ENCODE measurements at places on chromosomes 16 and 17.

DNA sequence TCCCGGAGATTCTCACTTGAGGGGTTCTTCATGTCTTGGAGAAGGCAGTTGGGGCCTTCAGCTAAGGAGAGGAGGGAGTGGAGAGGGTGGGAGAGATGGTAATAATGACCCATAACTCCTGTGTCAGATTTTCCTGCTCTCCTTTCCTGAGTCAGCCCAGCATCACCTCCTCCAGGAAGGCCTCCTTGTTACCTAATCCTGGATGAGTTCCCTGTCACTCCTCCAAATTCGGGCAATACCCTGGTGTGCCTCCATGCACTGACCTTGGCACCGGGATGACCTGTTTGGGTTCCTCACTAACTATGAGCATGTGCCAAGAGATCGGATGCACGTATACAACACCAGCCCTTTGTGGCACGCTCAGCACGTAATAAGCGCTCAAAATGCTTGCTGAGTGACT, 38.8 kb downstream of the SDK2 start:
- no peak for DNase-seq

DNA sequence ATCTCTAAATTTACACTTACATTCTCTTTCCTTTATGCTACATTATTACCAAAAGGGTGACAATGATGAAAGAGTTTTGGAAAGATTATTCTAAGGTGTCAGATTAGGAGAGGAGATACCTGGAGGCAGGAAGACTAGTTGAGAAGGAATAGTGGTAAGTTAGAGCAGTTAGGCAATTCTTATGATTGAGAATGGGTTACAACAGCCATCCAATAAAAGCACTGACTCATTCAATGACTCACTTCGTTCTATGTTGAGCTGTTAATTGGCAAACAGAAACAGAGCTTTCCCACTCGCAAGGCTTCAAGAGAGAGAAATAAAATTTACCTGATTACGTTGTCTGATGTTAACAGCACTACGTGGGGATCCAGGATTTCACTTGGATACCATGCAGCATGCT, 5.8 kb downstream of the NUP88 start:
- peak; percentile 91 for DNase-seq

- no peak for DNase-seq
These were observed 24.9 kb downstream of the FBXO31 start for GRCh38 chr16:87358696-87359095.

DNA sequence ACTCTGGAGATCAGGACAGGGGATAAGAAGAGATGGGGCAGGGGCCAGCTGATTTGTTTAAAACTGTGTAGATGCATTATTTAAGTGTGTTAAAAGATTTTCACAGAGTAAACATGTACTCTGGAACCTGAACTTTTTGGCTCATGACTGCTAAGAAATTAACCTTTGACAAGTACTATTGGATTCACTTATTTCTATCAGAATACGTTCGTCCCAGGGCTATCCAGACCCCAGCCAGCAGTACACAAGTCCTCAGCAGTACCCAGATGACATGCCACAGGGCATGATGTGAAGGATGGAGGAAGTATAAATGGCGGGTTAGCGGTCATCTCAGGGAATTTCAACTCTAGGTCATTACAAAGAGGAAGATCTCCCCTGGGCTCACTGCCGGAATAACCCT, 253.7 kb downstream of the STX8 start:
- DNase-seq = no peak

- DNase-seq = no peak
These were observed 65.6 kb downstream of the TOM1L2 start for GRCh38 chr17:17906418-17907215.

DNA sequence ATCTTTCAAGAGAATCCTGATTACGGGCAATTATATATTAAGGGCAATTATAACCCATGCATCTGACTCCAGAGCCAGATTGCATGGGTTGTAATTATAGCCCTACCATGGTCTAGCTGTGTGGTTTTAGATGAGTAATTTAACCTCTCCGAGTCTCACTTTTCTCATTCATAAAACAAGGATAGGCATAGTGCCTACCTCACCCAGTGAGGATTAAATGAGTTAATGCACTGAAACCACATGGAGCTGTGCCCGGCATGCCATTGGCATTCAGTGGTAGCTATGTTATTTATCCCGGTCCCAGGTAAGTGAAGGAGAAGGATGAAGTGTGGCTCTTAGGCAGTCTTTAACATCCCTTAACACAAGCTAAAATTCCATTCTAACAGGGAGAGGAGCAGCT, 6.3 kb downstream of the SNX20 start:
- DNase-seq = no peak

DNA sequence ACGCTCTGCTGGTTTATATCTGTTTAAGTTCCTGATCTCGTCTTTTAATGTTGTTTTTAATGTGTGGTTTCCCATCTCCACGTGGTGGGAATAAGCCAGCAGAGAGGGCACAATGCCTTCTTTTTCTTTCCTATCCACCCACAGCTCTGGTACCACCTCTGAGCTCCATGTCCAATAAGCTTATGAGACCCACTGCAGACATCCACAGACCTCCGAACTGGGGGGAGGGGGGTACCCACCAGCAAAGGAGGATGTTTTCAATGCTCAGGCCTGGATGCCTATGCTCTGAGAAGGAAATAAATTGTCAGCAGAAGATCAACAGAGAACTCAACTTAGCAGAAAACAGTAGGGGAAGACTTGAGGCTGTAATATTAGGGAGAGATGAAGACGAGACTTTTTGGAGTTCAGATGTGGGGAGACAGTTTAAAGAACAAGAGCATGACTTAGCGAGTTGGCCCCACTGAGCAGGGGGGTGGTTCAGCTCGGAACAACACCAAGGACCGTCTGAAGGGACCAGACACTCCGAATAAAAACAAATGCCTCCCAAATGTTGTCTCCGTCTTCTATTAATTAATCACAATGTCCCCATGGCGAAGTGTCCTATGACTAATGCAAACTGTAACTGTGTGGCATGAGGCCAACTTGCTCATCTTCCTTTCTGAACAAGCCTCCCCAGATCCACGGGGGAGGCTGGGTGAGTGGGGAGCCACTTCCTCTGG, 62.7 kb downstream of the GAS7 start:
- no peak for DNase-seq

DNA sequence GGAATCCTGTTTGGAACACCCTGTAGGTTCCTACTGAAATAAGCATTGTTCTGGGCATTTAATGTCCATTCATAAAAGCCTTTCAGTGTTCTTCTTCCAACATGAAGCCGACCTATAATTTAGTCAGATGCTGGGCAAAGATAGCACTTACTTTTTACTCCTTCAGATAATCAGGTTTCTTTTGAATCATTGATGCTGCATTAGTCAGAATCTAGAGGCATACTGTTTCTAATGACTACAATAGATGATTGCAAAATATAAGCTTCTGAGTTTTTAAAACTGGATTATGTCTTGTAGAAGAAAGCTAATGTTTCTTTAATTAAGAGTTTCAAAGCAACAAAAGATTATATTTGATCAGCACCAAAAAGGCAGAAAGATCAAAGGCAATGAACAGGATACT, 16.0 kb downstream of the MMD start:
- no peak for DNase-seq

DNA sequence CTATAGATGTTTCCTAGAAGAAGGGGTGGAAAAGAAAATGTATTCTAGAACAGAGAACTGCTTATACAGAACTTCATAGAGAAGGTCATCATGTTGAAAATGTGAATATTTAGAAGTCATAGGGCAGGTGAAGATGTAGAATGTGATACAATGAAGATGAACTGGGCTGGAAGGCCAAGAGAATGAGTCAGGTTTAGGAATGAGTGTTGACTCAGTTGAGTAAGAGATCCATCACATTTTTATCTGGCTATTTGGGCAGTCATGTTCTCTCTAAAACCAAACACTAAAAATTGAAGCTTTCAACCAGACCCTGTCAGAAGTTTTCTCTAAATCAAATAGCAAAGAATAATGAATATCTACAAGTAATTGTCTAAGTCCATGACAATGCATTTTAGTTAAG, 660.5 kb downstream of the KCNJ2 start:
- peak; percentile 15 for DNase-seq

GRCh38 chr16:10181196-10182162, 749 bp downstream of the GRIN2A start:
- DNase-seq = no peak

DNA sequence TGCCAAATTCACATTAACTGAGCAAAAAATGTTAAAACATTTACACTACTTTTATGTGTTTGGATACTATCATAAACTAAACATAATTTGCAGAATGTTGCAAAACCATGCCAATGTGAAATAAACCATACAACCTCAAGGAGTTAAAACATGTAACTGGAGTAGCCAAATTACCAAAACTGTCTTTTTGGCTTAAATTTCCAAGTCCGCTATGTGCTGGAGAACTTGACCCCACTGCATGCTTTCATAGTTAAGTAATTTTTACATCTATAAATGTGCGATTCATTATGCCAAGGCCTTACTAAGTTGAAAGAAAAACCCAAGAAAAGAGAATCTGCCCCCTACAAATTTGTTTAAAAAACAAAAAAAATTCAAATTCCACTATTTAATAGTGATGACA, 28.2 kb downstream of the BRD7 start:
- no peak for DNase-seq

DNA sequence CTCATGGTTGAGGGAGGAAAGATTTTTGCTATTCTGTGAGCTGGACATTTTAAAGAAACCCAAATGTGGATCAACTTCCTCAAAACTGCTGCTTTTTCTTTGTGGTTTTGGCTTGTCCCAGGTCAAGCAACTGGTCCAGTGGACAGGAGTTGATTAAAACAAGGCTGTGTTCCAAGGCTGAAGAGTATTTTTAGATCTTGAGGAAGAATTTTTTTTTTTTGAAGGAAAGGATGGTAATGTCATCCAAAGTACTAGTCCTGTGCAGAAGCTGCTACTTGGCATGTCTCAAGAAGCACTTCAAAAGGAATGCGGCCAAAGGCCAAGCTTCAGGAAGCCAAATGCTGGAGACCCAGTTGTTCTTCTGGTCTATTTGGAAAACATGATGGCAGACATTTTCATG, 8.0 kb upstream of the MYH2 start:
- no peak for DNase-seq

DNA sequence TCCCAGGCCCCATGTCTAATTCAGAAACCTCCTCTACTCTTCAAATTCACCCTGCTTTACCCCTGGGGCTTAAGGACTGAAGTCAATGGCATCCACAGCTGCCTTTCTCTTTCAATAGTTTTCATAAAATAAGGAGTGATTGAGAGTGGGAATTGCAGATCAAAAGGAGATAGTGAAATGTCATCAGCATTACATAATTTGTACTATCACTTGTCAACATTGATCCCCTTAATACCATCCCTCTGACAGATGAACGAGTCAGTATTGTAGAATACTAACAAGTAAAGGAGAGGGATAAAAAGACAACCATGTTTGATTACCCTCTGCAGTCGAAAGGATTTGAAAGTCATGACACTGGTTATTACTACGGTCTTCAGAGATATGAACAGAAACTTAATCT, 212.4 kb downstream of the TMEM114 start:
- DNase-seq = no peak

GRCh38 chr17:70447588-70447987, 278.3 kb downstream of the KCNJ2 start:
- DNase-seq = no peak

DNA sequence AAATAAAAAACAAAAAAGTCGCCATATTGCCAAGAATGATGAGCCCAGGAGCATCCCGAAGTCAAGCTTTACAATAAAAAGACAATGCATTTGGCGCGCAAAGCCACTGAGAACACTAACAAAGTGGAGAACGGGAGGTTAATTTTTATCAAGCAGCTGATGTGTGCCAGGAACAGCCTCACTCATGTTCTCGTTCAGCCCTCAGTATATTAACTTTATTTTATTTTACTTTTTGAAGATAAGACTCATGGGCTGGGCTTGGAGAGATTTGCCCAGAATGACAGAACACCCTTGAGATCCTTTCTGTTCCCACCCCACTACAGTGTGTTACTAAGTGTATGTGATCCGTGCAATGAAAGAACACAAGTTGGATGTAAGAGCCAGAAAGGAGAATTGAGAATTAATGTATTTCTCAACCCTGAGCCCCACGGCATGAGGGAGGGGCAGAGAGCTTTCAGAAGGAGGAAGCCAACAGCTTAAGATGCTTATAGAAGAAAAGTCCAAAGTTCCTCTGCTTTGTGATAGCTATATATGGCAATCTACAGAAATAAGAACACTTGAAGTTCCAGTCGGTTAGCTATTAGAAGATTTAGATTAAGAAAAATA, 48.4 kb downstream of the COTL1 start:
- DNase-seq = no peak

GRCh38 chr16:23318639-23319038, 16.5 kb downstream of the SCNN1B start:
- DNase-seq = no peak

DNA sequence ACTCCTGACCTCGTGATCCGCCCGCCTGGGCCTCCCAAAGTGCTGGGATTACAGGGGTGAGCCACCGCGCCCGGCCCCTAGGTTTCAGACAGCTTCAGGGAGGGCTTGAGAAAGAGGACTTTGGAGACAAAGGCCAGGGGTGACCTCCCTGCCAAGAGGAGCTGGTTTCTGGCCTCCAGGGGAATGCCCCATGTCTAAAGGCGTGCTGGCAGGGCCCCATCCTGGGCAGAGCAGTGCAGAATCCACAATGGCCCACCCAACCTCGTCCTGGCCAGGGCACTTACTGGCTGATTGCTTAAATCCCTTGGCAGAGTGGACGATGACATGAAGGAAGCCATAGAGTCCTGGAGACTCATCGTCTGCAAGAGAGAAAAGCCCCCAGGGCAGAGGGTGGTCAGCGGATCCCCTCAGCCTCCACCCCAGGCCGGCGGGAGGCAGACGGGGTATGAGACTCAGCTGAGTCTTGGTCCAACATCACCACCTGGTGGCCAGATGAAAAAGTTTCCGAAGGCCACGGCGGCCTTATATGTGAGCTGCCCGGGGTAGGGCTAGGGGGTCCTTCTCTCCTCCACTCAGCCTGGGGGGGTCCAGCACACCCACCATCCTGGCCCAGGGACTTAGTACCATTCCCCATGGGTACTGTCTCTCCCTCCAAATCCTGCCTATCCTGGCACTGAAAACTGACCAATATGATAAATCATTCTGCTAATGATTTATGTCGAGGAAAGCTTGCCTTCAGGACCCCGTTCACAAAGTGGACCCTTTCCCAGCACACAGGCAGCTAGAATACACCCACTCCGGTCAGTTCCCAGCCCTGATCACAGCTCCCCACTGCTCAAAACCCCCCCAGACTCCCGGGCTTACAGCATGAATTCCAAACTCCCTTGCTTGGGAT, 59.1 kb downstream of the TIMM22 start:
- DNase-seq = no peak

DNA sequence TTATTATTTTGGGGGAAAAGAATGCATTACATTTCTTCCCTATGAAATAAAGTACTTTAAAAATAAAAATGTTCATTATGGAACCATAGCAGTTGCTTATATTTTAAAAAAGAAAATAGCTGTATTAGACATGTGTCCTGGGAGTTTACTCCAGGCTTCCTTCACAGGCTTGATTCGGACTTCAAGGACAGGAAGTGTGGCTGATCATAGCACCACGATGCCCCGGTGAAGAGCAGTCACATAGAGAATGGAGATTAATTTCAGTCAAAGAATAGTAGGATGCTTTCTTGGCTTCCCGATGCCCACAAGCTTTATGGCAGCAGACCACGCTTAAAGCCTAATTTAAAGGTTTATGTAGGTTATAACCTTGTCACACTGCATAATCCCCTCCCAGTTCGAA, 125.1 kb downstream of the NPIPB5 start:
- no peak for DNase-seq
